GDM1 (cell line): ENCODE measurements at places on chromosomes 1 and 21.

GRCh38 chr1:175445646-175446045 is 253.1 kb upstream of the KIAA0040 start:
- no peak for DNase-seq

DNA sequence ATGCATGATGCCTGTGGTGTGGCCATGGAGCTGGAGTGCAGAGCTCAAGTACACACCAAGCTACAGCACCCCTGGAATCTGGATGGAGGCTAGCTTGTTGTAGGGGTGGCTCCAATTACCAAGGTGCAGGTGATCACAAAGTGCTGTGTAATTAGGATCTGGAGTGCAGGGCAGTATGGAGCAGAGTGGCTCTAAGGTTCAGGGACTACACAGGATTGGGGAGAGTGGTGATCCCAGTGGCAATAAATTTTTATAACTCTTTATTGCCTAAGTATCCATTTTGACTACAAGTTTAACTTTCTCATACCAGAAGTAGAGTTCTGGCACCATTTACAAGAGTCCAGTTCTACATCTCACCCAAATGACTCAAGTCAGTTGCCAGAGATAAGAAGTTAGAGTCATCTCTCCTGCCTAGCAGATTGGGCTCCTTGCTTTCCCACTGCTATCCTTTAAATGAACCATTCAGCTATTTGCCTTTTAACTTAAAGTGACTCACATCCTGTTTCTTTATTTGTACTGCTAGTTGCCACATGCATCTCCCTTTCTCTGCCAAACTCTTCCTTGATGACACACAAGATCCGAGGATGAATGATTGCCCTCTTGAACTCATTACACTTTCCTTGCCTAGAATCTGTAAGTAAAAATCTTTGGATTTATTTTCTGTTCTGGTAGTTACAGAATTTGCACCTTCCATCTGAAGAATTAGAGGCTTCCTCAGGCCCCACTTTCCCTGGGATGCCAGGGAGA is 427.2 kb downstream of the KCNT2 start:
- DNase-seq: peak; percentile 14

DNA sequence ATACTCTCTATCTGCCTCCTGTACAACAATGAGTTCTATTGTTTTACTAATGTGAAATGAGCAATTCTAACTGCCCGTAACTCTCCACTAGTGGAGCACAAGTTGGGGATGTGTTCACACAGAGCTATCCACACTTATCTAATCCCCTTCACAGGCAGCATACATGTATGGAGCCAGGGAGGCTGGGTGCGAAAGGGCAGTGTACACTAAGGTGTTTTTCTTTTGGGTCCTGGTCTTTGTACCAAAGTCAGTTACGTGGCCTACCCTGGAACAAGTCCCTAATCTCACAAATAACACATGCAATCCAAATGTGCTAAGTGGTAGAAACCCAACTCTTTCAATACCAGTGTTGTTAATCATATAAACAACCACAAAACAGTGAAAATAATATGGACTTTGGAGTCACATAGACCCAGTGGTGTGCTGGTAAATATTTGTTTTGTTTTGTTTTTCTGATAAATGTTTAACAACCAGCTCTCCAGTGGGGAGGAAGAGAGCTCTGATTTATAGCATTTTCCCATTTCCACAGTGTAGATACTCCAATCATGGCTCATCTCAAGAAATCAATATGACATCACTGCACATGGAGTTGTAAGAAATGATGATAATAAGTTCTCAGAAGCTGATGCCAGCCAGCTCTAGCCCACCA is 319.9 kb upstream of the DUSP10 start:
- no peak for DNase-seq

GRCh38 chr1:147798731-147799130 is 38.3 kb upstream of the GJA5 start:
- DNase-seq: no peak

GRCh38 chr1:241800640-241801039 is 47.4 kb upstream of the EXO1 start:
- DNase-seq: no peak
